D721Med (cell line): ENCODE measurements at places on chromosomes 3 and 15.

DNA sequence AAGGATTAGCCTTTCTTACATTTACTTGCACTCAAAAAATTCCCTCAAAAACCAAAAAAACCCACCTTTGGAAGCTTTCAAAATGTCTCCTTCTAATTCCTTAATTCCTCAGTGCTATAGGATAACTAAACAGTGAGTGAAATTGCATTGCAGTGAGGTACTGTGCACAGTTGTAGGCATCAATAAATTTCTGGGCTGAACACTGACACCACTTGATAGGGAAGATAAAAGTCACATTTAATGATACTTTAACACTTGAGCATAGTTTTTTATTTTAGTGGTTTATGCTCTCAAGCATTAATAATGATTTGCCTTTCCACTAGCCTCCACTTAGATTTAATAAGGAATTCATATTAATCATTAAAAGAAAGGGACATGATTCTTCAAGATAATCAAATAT is 52.3 kb downstream of the MAP2K5 start:
- DNase-seq: no peak

DNA sequence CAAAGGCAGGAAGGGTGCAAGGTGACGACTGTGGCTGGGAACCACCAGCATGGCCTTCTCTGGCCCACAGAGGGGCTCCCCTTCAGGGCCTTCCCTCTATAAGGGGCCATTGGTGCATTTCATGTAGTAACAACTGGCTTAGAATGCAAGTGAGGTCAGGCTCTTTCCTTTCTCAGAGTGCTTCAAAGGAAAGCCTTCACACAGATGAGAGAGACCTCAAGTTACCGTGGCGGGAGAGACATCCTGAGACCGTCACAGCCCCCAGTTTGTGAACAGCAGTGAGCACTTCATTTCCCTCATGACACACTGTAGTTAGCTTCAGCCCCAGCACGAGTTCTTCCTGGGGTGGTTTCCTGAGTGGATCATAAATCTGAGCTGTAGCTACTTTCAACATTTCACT is 96.6 kb upstream of the LIMD1 start:
- DNase-seq: no peak

- no peak for DNase-seq
Observed at GRCh38 chr3:37219266-37219665, 44.9 kb upstream of the LRRFIP2 start.

- no peak for DNase-seq
Observed at GRCh38 chr3:98529856-98530459, 1.8 kb upstream of the GPR15 start.

DNA sequence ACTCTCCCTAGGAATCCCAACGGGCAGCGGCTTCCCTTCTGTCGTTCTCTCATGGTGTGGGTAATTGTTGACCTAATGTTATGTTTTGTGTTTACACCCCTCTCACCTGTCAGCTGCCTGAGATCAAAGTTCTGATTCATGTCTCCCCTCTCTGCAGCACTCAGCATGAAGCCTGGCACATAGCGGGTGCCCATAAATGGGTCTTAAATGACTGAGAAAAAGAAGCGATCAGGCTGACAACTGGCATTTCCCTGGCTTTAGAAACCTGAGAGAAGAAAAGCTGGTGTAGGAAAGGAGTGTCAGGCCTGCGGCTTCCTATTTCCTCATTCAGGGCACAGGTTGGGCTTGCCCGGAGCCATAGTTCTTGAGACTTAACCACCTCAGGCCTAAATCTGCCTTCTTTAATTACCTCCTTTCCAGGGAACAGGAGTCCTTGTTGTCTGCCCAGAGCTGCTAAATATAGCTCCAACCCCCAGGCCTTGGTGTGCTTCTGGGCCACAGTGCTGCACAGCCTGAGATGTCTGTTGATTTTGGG is 31.8 kb downstream of the LPP start:
- no peak for DNase-seq

- no peak for DNase-seq
Observed at GRCh38 chr15:67064607-67065530, 533 bp upstream of the SMAD3 start.

DNA sequence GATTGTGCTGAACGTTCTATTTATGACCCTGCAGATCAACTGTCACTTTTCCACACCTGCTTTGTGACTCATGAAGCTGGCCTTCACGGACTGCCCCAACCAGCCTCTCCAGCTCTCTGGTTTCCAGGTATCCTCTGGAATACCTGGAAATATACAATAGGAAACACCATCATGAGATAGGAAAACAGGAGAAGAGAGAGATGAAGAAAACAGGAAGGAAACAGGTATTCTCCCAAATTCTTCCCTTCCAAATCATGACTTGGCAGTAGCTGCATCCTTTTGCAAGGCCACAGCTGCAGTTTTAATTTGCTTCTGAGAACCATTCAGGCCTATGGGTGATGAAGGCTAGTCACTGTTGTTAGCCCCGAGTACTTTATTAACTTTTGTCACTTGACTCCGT is 909.1 kb downstream of the EPHA3 start:
- DNase-seq: no peak

GRCh38 chr15:70152070-70152480 is 54.4 kb upstream of the TLE3 start:
- no peak for DNase-seq

GRCh38 chr15:91182101-91182500 is 82.0 kb downstream of the SV2B start:
- DNase-seq: no peak

DNA sequence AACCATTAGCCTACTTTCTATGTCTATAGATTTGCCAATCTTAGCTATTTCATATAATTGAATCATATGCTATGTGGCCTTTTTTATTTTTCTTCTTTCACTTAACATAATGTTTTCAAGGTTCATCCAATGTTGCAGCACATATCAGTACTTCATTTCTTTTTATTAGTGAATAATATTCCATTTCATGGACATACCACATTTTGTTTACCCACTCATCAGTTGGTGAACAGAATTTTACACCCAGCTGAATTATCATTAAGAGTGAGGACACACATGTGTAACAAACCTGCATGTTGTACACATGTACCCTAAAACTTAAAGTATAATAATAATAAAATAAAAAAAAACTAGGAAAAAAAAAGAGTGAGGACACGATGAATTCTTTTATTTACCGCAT is 81.7 kb upstream of the C3orf80 start:
- DNase-seq: no peak

GRCh38 chr3:169667166-169668071 is 3.9 kb upstream of the MECOM start:
- DNase-seq: no peak

- no peak for DNase-seq
Observed at GRCh38 chr3:183252118-183252782, 803 bp upstream of the B3GNT5 start.

GRCh38 chr3:3145831-3146230 is 19.1 kb downstream of the TRNT1 start:
- no peak for DNase-seq

- no peak for DNase-seq
Observed at GRCh38 chr15:81945014-81945615, 100.7 kb downstream of the MEX3B start.

DNA sequence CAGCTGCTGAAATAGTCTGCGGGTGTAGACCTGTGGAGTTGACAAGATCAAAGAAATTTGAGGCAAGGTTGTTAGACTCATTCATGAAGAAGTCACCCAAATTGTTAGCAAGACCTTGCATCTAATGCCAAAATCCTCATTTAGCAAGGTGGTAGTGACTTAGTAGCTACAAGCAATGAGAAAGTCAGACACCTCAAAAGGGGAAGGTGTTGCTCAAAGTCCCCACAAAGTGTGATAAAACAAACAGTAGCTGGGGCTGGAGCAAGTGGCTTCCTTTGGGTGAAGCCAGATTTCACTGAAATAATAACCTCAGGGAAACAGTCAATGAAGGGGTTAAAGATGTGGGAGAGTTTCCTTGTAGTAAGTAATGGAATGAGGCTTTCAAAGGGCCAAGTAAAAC is 44.9 kb downstream of the CD86 start:
- no peak for DNase-seq

GRCh38 chr3:174767853-174768382 is 91.2 kb upstream of the NAALADL2 start:
- DNase-seq: no peak

GRCh38 chr3:186651678-186652215 is 11.5 kb downstream of the FETUB start:
- DNase-seq: no peak

GRCh38 chr3:32195995-32196540 is 42.4 kb upstream of the CMTM8 start:
- no peak for DNase-seq

- DNase-seq: no peak
Observed at GRCh38 chr3:197124713-197125112, 95.1 kb upstream of the MELTF start.

- no peak for DNase-seq
Observed at GRCh38 chr3:74584782-74585181, 29.7 kb downstream of the CNTN3 start.

- DNase-seq: no peak
Observed at GRCh38 chr3:151008699-151009098, 36.2 kb upstream of the CLRN1 start.

GRCh38 chr3:68817243-68817642 is 115.1 kb downstream of the TAFA4 start:
- DNase-seq: no peak

DNA sequence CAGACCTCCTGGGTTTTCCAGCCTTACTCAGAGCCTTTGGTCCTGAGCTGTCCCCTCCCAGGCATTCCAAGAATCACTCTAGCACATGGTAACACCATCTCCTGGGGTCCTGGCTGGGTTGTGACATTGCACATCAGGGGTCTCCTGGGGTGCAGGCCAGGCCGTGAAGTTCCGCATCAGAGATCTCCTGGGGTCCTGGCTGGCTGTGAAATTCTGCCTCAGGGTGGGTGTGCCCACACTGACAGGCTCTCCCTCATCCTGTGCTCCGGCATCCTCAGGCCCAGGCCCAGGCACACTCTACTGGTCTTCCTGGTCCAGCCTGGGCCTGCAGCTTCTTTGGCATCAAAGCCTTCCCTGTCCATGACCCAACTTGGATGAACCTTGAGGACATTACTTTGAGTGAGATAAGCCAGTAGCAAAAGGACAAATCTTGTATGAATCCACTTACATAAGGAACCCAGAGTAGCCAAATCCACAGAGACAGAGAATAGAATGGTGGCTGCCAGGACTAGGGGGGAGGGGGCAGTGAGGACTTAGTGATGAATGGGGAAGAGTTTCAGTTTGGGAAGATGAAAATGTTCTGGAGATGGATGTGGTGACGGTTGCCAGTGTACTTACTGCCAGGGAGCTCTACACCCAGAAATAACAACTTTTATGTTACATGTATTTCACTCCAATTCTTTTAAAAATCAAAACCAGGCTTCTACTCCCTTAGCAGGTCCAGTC is 49.1 kb upstream of the KLF13 start:
- no peak for DNase-seq

DNA sequence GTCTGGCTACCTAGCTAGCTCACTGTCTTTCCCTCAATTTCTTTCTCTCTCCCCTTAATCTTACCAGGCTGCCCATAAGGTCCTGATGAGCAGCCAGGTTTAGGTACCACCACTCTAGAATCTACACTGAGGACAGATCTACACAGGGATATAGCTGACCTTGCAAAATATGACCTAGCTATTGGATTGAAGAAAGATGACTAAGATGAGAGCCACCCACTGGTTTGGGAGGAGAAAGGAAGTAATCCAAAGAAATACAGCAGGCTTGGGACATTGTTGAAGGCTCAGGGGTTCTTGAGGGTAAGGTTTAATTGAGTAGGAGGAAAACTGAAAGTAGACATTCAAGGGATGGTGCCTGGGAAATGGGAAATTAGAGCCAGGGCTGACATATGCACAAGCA is 142.0 kb upstream of the TMC3 start:
- no peak for DNase-seq

DNA sequence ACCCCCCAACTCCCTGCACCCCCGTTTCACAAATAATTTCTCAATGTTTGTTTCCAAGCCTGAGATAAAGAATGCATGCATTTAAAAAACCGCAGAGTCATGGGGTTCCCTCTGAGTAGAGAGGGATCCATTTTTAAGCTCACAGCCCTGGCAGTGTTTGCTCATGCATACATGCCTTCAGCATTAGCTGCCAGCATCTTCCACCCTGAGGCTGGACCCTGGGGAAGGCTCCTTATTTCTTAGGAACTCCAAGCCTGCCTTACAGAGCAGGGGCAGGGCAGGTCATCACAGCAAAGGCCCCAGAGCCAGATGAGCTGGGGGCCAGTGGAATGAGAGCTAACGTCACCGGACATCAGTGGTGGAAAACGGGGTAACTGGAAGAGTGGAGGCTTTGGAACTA is 31.3 kb downstream of the TLE3 start:
- no peak for DNase-seq

- DNase-seq: no peak
Observed at GRCh38 chr15:66503780-66504562, 684 bp downstream of the RPL4 start.

DNA sequence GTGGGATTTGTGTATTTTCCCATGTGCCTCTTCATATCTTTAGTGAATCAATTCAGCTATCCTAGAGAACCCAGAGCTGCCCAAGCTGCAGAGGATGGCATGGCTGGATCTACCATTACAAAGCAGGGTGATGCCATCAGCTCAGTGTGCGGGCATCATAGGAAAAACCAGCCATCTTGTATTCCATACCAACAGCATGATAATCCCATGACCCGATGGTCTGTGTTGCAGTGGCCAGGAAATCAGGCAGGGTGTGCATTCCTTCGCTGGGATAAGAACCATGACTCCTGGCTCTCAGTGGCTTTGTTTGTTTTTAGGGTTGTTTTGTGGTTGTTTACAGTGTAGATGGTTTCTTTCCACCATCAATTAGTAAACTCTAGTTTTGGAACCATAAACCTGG is 36.0 kb downstream of the ARHGAP31 start:
- DNase-seq: no peak

- DNase-seq: no peak
Observed at GRCh38 chr3:135699741-135700140, 265.8 kb upstream of the PPP2R3A start.

DNA sequence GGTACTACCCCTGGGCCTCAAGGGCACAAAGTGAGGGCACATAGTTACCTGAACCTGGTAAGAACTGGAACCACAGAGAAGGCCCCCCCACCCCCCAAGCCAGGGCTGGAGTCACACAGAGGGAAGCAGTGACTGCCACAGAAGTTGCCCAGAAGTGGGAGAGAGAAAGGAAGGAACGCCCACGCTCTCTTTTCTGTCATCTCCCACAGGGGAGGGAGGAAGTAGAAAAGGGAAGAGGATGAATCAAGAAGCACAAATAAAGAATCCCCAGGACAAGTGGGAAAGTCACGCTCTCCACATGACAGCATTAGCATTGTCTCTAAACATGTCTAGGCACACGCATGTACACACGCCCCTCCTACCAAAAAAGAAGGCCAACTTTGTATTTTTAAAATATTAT is 114.7 kb upstream of the FRMD4B start:
- DNase-seq: no peak
